ENCODE measurements at places on chromosomes 7 and 10. TPM values are rescaled to one million over a fixed set of nuclear protein-coding genes. Genes with fewer than 3 reads are reported as not detected.

The SOSTDC1 gene
- total RNA-seq, result not detected

The BZW2 gene
- total RNA-seq, result 47.2 TPM

The CYP26C1 gene
- total RNA-seq, result 0.15 TPM

The MOGAT3 gene
- total RNA-seq, result not detected

The RBM33 gene
- total RNA-seq, result 117 TPM

The ZNF655 gene
- 98.5 TPM for total RNA-seq

The EVX1 gene
- not detected for total RNA-seq

The PRF1 gene
- total RNA-seq, result 0.61 TPM

The IDI2 gene
- total RNA-seq, result not detected

The TMEM130 gene
- 0.31 TPM for total RNA-seq

The NKX2-3 gene
- total RNA-seq, result not detected

The PITX3 gene
- total RNA-seq, result not detected

The TYW1B gene
- 7.2 TPM for total RNA-seq

The SUGCT gene
- total RNA-seq, result 0.61 TPM

GRCh38 chr7:100166970-100167911 lies 1.2 kb downstream of the GAL3ST4 start:
- no peak for DNase-seq

DNA sequence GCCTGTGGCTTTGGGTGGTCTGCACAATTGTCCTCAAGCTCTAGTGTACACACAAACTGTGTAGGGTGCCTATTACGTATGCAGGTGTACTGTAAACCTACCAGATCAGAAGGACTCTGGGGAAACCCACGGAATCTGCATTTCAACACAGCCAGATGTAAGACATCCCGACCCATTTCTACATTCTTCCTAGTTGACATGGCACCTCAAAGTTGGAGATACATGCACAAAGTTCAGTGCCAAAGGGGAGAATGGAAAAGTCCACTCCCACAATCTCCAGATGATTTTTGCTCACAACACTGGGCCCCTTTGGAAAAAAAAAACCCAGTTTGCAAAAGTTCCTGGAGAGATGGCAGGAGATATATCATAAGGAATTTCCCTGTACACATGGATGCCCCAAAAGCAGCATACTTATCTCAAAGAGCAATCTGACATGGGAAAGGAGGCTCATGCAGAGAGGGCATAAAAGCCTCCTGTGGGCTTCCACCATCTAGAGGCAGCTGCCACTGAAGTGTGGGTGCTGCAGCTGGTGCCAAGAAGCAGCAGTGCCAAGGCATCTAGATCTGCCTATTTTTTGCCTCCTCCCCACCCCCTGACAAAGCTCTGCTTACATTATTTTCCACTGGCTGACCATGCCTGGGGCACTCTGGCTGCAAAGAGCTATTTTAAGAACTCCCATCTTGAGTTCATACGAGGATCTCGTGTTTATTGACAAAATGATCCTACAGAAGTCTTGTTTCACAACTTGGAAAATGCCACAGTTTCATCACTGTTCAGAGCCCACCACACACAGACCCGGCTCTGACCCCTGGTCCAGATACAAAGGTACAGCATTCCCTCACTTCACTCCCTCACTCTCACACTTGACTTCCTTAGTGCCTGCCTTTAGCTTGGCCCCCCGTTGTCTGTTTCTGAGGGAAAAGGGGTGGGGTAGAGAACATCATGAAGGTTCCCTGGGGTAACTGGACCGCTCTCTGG lies 12.9 kb downstream of the TECTB start:
- DNase-seq, result no peak

DNA sequence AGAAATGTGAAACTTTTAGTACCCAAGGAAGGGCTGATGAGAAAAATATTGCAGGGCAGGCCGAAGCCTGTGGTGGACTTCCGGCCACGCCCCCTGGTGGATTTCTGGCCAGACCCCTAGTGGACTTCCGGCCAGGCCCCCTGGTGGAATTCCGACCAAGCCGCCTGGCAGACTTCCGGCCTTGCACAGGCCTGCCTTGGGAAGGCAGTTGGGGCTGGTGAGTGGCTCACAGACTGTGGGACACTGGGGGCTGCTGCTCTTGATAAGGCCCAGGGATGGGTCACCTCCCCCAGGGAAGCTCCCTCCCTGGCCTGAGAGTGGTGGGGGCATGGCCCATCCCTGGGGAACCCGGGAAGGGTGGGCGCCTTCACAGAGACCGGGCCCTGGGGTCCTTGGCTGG lies 116.4 kb upstream of the MKI67 start:
- no peak for DNase-seq

DNA sequence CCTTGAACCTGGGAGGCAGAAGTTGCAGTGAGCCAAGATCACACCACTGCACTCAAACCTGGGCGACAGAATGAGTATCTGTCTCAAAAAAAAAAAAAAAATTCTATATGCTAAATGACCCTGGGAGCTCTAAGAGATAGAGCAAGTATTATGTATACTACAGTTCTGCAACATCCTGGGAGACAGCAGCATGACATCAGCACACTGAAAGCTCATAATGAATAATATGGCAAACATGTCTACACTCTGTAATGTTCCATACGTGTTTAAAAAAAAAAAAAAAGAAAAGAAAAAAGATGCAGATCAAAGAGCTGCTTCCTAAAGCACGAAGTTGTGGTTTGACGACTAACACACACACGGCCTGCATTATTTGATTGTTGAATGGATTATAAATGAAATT lies 72.5 kb downstream of the CUL2 start:
- DNase-seq, result no peak

- DNase-seq, result no peak
Observed at GRCh38 chr7:139075031-139075652, 34.4 kb downstream of the ZC3HAV1 start.

DNA sequence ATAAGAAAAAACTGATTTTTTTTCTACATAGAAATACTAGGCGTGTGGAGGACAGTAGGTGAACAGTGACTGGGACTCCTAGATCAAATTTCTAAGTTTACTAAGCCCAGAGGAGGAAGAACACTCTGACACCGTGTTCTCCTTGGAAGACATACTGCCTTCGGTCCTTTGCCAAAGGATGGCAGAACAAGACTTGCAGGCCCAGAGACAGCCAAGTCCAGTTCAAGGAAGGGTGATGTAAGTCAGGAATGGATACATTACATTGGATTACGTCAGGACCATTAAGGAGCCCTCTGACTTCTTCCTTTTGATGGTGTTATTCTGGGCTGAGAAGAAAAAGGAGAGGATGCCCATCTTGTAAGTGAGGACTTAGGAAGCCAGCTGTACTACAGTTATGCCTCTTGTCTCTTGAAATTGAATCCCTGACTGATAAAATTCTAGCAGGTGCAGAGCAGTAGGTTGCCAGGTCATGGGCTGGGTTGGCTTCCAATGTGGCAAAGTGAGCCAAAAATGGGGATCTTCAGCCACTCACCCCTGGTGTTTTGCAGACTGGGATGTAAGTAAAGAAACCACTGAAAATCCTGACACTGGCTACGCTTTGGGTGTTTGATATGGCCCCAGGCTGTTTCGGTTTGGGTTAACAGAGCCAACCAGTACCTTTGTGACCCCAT lies 45.1 kb downstream of the RELN start:
- no peak for DNase-seq

- DNase-seq, result no peak
Observed at GRCh38 chr7:70387217-70387616, 744.7 kb upstream of the GALNT17 start.

GRCh38 chr7:148665221-148665620 lies 33.5 kb upstream of the CUL1 start:
- no peak for DNase-seq

DNA sequence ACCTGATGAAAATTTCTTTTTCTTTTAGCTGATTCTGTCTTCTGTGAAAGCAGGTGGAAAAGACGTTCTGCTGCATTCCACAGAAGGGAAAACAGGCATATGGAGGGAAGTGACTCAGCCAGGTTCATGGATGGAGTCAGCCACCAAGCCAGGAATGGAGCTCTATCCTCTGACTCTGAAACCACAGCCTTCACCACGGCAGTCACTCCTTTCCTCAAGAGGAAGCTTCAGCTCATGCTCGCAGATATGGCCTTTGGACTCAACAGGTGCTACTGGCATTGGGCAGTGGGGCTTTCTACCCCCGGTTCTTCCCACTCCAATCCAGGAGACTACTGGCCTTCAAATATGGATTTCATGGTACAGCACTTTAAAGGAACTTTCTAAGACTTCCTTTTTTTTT lies 11.5 kb upstream of the PLAU start:
- DNase-seq, result no peak

DNA sequence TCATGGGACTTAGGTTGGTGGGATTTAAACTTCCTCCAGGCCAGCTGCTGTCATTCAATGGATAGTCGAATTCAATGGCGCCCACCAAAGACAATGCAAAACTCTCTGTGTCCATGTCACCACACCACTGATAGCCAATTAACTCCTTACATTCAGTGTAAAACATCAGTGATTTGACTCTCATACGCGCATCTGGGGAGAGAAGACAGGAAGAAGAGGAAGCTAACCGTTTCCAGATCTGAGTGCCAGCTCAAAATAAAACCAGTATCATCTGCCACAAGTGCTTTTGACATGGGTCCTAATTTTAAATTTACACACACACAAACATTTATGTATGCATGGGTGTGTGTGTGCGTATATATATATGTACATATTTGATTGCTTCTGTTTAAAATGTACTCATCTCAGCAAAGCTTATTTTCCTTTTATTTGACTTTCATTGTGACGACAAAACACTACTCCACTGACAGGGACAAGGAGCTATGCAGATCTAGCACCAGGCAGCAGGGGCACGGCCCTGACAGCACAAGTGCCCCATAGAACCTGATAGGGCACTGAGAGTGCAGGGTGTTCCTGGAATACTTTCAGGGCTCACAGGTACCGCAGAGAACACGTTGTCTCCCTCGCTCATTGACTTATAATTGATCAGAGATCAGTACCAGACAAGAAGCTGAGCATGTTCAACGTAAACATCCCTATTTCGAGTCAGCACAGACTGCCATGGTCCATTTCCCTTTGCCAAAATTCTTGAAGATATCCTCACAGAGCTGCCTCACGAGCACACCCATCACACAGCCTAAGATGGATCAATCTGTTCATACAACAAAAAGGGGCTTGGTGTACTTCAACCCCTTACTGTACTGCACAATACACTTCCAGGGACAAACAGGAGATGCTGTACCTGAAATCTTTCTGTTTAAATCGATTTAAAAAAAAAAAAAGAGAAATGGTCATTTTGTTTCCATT lies 176.1 kb downstream of the COBL start:
- no peak for DNase-seq

GRCh38 chr10:12844811-12845483 lies 156.6 kb downstream of the CCDC3 start:
- DNase-seq, result no peak

DNA sequence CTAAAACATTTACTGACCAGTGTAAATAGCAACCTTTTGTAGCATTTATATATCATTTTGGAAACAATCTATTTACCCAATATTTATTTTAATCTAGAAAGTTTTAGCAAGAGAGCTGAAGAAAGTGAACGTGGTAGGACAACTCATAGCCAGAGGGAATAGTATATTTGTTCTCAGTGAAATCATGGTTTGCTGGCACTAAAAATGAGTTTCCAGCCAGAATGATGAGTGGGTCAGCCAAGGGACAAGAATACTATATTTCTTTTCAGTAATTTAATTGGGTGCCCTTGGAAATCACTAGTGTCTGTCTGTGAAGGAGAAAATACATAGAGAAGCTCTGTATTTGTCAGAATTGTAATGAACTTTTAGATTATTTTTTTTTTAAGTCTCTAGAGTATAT lies 74.9 kb downstream of the MINPP1 start:
- no peak for DNase-seq

GRCh38 chr7:138002828-138003189 lies 923 bp upstream of the CREB3L2 start:
- no peak for DNase-seq

GRCh38 chr10:105868935-105869334 lies 1227.8 kb downstream of the SORCS3 start:
- DNase-seq, result no peak

- DNase-seq, result no peak
Observed at GRCh38 chr7:42103456-42103855, 133.6 kb downstream of the GLI3 start.

GRCh38 chr7:141333459-141333858 lies 217.8 kb upstream of the AGK start:
- no peak for DNase-seq

GRCh38 chr7:8913682-8914081 lies 480.3 kb downstream of the NXPH1 start:
- no peak for DNase-seq

DNA sequence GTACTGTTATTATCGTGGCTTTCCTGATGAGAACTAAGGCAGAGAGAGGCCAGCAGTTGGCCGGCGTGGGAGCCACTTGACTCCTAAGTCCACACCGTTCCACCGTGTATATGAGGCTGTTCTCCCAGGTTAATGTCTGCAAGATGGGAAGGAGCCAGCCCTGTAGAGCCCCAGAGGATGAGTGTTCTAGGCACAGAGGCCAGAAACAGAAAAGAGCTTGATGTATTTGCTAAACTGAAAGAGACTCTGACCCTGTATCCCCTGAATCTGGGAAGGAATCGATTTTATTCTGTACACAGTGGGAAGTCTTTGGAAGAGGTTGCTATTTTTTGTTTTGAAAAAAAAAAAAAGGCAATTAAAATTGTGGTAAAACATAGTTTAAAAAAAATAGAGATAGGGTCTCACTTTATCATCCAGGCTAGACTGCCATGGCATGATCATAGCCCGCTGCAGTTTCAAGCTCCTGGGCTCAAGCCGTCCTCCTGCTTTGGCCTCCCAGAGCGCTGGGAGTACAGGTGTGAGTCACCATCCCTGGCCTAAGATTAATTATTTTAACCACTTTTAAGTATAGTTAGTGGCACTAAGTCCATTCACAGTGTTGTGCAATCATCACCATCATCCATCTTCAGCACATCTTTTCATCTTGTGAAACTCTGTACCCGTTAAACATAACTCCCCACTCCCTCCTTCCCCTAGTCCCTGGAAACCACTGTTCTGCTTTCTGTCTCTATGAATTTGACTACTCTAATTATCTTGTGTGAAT lies 348.8 kb downstream of the SDK1 start:
- no peak for DNase-seq

DNA sequence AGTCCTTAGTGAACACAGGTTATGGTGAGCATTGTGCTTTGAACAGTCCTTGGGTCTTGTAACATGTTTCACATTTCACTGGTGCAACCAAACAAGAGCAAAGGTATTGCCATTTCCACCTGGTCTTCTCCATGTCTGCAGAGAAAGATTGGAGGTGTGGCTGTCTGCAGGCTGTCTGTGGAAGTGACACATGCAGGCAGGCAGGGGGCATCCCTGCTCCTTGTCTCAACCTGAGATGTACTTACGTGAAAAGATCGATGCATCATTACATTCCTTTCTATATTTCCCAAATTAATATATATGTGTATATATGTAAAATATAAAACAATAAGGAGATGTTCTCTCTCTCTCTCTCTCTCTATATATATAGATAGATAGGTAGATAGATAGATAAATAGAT lies 54.3 kb downstream of the LRRC18 start:
- DNase-seq, result no peak

DNA sequence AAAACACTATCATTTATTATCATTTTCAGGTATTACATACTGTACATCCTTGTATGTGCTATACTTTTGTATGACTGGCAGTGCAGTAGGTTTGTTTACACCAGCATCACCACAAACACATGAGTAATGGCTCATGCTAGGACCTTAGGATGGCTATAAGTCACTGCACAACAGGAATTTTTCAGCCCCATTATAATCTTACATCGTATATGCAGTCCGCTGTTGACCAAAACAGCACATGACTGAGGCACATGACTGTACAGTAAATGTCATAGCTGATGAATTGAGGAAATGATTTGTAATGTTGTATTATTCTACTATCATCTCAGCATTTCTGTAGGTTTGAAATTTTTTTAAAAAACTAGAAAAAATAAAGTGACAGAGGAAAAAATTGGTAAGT lies 38.6 kb downstream of the BPGM start:
- no peak for DNase-seq

GRCh38 chr10:60962946-60963345 lies 19.0 kb upstream of the RHOBTB1 start:
- no peak for DNase-seq

Data from activated B cell treated with CpG ODN at 0.5 μM for 24 hours (primary cell).